Central memory CD4-positive, alpha-beta T cell (primary cell): ENCODE measurements at places on chromosomes 6 and 20.

GRCh38 chr6:90442366-90442765 is 144.5 kb downstream of the MAP3K7 start:
- no peak for DNase-seq

GRCh38 chr6:42331019-42331418 is 113.4 kb upstream of the MRPS10 start:
- no peak for DNase-seq

DNA sequence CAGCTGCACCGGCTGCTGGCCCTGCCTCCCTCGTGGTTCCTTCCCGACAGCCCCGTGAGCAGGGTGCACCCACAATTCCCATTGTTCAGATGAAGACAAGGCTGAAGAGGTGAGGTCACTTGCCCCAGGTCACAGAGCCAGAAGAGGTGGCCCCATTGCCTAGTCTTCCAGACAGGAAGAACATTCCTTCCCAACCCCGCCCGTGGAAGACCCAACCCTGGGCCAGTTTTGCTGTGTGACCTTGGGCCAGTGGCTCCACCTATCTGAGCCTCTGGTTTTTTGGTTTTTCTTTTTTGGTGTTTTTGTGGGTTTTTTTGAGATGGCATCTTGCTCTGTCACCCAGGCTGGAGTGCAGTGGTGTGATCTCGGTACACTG is 61.7 kb downstream of the RIPOR3 start:
- DNase-seq = no peak

DNA sequence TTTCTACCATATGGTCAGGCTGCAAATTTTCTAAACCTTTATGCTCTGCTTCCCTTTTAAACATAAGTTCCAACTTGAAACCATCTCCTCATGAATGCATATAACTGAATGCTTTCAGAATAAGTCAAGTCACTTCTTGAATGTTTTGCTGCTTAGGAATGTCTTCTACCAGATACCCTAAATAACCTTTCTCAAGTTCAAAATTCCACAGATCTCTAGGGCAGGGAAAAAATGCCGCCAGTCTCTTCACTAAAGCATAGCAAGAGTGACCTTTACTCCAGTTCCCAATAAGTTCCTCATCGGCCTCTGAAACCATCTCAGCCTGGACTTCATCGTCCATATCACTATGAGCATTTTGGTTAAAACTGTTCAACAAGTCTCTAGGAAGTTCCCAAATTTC is 1011.2 kb upstream of the CITED2 start:
- no peak for DNase-seq

GRCh38 chr6:169881976-169882375 is 130.6 kb downstream of the ERMARD start:
- no peak for DNase-seq

DNA sequence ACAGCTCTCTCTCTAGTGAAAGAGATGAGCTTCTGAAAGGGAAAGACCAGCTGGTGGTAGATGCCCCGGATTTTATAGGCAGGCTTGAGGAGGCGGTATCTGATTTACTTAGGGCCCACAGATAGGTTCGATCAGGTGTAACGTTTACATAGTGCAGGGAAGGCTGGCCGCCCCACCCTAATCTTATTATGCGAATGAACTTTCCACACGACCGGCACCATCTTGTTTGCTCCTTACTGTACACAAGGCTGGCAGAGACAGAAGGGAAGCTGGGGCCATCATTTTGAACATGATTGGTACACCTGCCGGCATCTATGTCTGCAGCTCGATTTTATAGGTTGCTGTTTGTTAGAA is 212.0 kb upstream of the JARID2 start:
- DNase-seq = no peak
